M059J (cell line): ENCODE measurements at places on chromosomes 12 and 14.

DNA sequence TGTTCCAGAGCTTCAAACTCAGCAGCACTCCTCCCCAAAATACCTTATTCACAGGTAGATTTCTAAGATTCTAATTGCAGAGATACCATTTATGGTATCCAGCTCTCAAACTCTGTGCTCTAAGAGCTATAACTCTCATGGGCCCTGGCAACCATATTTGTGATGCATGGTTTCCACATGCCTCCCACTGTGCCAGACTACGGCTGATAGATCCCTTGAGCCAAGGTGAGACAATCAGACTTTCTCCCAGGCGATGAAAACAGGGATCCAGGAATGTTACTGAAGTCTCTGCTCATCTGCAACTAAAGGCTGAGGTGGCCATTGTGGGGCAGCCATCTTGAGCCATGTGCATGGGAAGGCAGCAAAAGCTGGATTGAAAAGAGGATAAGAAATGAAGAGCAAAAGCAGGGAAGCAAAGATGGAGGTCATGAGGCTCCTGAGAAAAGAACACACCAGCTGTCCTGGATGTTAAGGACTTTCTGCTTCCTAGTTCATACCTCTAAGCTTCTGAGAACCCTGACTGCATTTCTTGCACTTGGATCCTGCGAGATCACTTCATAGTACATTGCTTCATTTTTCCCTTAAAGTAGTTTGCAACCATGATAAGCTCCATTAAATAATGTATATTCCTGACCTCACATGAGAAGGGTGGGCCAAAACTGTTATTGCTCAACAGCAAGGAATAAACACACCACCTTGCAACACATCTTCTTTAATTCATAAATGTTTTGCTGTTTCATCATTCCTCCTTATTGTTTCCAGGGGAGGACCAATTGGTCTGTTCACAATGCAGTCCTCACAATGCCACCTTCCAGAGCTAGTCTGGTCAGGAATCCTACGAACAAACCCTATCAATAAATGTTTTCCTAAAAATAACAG, 5.4 kb downstream of the EGLN3 start:
- no peak for DNase-seq

DNA sequence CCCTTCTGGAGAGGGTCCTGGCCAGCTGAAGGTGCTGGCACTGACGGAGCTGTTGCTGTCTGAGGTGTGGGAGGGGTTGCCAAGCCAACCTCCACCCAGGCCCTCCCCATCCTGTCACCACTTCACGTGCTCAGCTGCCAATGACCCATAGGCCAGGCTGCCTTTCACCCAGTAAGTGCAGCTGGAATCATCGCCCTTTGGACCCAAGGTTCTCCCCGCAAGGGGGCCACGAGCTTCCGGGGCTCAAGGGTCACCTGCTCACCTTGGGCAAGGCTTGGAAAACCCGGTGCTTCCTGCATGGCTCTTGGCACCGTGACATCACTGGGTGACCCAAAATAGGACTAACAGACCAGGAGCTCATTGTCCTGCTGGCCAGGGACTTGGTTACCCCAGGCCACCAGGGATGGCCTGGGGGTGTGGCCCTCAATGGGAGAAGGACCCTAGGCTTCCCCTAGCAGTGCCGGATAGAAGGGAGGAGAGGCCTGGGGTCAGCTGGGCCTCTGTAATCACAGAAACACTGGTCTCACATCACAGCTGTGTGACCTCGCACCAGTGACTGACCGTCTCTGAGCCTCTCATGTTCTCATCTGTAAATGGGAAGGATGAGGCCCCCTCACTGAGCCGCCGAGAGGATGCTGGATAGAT, 51.3 kb downstream of the CCDC85C start:
- no peak for DNase-seq

- DNase-seq: no peak
Observed at GRCh38 chr14:62629176-62629725, 416.0 kb downstream of the KCNH5 start.

GRCh38 chr14:30607156-30607780, 14.9 kb upstream of the SCFD1 start:
- peak; percentile 38 for DNase-seq

DNA sequence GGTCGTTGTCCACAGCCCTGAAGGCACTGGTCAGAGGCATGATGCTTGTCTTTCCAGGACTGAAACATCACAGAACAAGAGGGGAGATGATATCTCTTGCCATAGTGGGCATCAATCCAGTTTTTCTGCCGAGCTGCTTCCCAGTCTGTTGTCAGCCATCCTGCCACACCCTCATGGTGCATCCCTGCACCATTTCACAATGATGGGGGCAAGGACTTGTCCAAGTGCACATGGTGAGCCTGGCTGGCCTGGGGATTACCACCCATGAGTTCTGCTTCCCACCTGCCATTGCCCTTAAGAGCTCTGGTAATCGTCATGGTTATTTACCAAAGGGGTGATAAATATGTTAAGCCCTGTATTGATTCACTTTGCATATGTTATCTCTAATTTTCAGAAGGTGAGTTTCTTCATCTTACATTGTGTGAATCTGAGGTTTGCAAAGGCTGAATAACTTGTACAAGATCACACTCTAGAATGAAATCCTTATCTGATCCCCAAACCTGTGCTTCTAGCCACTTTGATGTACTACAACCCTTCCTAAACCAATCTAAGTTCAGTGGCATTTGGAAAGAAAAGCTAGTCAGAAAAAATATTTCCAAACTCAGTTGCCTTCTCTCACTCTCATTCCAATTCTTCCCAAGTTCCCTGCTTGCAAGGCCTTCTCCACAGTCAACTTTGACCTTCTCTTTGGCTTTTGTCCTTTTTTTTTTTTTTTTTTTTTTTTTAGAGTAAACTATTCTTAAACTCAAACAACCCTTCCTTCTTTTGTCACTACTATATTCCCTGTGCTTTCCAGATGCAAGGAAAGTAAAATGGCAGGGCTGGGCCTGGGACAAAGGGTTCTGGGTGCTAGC, 2.3 kb downstream of the AVIL start:
- DNase-seq: no peak

DNA sequence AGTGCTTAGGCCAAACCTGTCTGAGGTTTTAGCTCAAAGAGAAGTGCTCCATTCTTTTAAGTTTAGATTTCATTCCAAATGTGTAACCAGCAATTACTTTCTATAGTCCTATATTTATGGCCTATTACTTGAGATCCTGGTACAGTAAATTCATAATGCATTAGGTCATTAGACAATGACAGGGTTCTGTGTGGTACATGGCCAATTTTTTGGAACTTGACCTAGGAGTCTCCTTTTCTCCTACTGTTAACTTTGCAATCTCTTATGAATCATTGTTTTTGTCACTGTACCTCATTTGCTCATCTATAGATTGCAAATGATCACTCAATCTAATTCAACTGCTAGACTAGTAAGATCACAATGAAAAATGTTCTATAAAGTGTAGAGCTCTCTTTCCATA, 136.7 kb downstream of the PDE3A start:
- peak; percentile 52 for DNase-seq

DNA sequence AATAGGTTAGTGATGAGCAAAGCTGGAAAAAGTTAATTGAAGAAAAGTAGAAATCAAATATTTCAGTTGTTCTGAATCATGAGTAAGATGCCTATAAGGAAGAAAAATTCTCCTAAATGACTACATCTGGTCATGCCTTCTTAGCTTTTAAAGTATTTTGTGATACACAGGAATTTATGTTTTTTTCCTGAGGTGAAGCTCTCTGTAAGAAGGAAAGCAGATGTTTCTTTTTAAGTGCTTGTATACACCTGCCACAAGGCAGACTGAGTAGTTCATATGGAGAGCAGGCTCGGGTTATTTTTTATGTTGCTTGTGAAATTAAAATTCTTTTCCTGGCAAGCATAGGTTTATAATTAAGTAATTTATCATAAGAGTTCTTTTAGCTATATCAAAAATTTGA, 275.2 kb downstream of the RAD51B start:
- DNase-seq: no peak

DNA sequence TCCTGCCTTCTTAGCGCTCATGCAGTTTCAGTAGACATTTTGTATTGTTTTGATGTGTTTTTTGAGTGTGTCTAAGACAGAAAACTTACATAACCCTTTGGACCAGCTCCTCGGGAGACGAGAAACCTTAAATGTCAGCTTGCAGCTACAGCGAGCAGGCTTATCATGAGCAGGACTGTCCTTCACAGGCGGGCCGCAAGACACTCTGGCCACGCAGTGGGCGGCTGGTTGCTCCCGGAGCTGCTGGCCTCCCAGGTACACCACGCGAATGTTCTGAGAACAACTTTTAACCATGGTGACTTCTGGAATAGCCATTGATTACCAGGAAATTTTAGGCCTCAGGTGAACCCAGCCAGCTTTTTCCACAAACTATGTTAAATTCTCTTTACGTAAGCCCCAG, 164.1 kb upstream of the DIO3 start:
- no peak for DNase-seq

GRCh38 chr14:45558183-45558582, 305.2 kb upstream of the MIS18BP1 start:
- DNase-seq: no peak

- no peak for DNase-seq
Observed at GRCh38 chr12:75894965-75895754, 136.4 kb downstream of the PHLDA1 start.

DNA sequence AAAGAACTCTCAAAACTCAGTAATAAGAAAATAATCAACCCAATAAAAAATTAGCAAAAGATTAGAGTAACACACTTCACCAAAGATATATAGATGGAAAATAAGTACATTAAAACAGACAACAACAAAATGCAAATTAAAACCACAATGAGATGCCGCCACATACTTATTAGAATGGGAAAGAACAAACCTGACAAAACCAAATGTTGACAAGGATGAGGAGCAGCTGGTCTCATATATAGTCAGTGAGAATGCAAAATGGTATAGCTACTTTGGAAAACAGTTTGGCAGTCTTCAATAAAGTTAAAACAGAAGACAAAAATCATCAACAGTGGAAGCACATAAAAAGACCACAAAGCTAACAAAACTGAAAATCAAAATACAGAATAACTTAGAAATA, 29.1 kb downstream of the CRY1 start:
- no peak for DNase-seq
